Left lung (tissue), 14 donors: ENCODE measurements at places on chromosomes 11 and 22. TPM values are rescaled to one million over a fixed set of nuclear protein-coding genes. Genes with fewer than 3 reads are reported as not detected.

DNA sequence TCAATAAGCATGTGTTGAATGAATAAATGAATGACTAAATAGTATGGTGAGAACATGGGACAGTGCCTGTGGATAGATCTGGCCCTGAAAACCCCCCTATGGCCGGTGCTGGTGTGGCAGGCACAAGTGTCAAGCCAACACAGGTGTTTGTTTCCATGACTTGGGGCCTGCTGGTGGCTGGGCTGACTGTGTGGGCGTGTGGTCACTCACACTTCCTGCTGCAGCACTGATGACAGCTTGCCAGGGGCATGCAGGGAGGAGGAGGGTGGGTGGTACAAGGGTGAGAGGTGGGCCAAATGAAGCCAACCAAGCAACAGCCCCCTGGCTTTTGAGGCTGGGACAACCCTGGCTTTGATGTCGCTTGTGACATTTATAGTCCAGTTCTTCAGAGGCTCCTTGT is 30.3 kb upstream of the ABCC8 start:
- DNase-seq = no peak
- H3K27me3 ChIP-seq = no peaks in the 10 kb centered on the region
- H3K4me1 ChIP-seq = no peaks in the 10 kb centered on the region
- H3K27ac ChIP-seq = no peak overlapping the region

DNA sequence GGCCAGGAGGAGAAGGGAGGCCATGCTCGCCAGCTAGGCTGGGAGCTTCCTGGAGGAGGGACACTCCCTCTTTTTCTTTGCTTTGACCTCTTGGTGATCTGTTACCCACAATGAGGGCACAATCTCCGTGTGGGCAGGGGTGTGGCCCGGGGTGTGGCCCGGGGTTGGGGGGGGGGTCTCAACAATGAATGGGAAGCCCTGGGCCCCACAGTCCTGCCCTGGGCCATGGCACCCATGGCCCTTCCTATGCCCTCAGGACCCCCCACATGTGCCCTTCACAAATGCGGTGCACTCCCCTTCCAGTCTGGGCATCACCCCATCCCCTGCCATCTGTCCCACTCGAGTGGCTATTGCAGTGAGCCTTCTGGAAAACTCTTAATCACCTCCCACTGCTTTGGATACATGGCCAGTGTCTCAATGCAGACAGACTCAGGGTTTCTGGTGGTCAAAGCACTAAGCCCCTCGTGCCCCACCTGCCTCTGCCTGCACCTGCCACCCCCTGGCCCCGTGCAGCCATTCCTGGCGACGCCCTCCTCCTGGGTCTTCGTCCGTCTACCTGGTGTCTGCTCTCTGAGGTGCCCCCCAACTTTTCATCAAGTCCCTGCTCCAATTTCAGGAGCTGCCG is 611.3 kb downstream of the TBC1D22A start:
- no peak for DNase-seq
- H3K36me3 ChIP-seq = no peaks in the 10 kb centered on the region
- no peak overlapping the region for H3K27ac ChIP-seq
- no peak overlapping the region for H3K4me3 ChIP-seq
- no peaks in the 10 kb centered on the region for H3K4me1 ChIP-seq
- no peaks in the 10 kb centered on the region for H3K27me3 ChIP-seq

DNA sequence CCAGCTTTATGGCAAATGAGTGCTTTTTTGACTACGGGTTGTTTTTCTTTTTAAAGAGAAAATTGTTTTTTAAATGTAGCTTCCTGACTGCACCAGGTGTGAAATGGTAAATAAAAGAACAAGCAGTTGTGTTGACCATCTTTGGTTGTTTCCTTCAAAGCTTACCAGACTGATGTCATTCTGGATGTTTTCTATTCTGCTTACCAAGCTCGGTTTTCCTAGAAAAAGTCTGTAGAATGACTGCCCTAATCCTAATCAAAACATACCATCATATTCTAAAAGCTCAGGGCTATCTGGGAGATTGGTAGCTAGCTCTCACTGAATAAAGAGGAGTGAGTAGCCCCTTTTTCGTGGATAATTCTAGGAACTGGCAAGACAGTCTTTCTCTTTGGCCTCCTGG is 77.7 kb downstream of the GAB2 start:
- H3K4me3 ChIP-seq = no peak overlapping the region
- H3K36me3 ChIP-seq = no peaks in the 10 kb centered on the region
- no peaks in the 10 kb centered on the region for H3K27me3 ChIP-seq
- no peak overlapping the region for H3K27ac ChIP-seq
- no peak for DNase-seq
- peaks cover 38% of the 10 kb centered on the region for H3K4me1 ChIP-seq

GRCh38 chr11:10032935-10033334 is 261.1 kb downstream of the SBF2 start:
- no peak overlapping the region for H3K4me3 ChIP-seq
- no peak for DNase-seq
- H3K27ac ChIP-seq = no peak overlapping the region
- H3K4me1 ChIP-seq = no peaks in the 10 kb centered on the region
- H3K36me3 ChIP-seq = no peaks in the 10 kb centered on the region
- H3K27me3 ChIP-seq = no peaks in the 10 kb centered on the region

DNA sequence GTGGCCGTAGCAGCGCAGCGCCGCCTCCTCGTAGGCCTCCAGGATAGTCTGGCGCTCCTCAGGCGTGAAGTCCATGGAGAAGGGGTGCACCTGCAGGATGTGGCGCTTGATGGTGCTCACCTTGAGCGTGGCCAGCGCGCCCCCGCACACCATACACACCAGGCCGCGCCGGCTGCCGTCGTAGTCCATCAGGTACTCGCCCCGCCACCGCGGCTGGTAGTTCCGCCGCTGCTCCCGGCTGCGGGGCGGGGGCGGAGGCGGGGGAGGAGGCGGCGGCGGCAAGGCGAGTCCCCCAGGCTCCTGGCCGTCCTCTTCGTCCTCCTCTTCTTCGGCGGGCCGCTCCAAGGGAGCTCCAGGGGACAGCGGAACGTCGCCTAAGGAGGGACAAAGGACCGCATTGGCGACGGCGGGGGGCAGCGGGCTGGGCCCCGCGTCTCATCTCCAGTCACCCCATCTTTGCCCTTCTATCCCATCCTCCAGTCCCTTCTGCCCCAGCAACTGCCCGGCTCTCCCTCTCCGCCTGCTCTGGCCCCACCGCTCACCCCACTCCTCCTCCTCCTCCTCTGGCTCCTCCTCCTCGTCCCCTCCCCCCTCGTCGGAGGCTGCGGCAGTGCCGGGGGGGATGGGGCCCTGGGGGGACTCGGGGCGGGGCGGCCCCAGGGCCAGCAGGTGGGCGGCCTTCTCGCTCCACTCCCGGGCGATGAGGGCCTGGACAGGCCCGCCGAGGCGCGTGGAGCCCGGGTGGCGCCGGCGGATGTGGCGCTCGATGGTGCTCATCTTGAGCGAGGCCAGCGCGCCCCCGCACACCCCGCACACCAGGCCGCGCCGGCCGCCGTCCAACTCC is 4.9 kb downstream of the ZFTA start:
- H3K27ac ChIP-seq = no peak overlapping the region
- H3K4me3 ChIP-seq = no peak overlapping the region
- DNase-seq = no peak
- peaks cover 2% of the 10 kb centered on the region for H3K27me3 ChIP-seq
- no peaks in the 10 kb centered on the region for H3K36me3 ChIP-seq

DNA sequence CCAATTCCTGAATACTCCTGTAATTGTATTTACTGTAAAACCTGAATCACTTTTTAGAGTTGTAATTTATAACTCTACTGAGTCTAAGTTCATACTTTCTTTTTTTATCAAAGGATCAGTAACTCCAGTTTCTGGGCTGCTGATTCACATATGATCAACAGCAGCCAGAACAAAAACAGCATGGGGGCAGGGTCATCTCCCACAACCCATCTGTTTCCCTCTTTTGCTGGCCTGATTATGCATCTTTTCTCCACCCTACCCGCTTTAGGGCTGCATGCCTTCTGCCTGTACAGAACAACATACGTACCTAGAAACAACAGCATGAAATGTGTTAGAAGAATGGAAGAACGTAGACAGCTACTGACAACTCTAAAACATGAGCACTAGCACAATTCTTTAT is 76.0 kb downstream of the MRTFA start:
- no peaks in the 10 kb centered on the region for H3K4me1 ChIP-seq
- H3K27me3 ChIP-seq = no peaks in the 10 kb centered on the region
- H3K27ac ChIP-seq = no peak overlapping the region
- no peaks in the 10 kb centered on the region for H3K36me3 ChIP-seq

DNA sequence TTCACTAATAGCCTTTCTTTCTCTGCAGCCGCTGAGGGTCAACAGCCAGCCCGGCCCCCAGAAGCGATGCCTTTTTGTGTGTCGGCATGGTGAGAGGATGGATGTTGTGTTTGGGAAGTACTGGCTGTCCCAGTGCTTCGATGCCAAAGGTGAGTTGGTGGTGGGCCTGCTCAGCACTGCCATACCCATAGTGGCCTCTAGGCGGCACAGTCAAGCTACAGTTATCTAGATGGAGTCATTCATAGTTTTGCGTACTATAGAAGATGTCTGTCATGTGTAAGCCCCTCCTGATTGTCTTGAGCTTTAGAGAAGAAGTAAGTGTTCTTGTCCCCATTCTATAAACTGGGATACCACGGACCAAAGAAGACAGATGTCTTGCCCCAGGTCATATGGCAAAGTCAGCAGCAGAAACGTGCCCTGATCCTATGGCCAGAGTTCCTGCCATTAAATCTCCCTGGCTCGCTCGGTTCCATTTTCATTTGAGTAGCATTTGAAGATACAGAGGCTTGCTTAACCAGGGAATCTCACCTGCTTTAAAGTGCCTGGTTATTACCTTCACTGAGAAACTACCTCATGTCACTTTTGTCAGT is 42.1 kb upstream of the CRTAM start:
- peaks cover 82% of the 10 kb centered on the region for H3K36me3 ChIP-seq
- H3K4me3 ChIP-seq = no peak overlapping the region
- no peak for DNase-seq
- no peaks in the 10 kb centered on the region for H3K4me1 ChIP-seq
- H3K27ac ChIP-seq = no peak overlapping the region

GRCh38 chr22:48688366-48688765 is 1139.3 kb downstream of the BRD1 start:
- H3K27ac ChIP-seq = no peak overlapping the region
- no peaks in the 10 kb centered on the region for H3K4me1 ChIP-seq
- H3K27me3 ChIP-seq = no peaks in the 10 kb centered on the region
- H3K36me3 ChIP-seq = no peaks in the 10 kb centered on the region
- no peak for DNase-seq

Gene B3GAT1
- total RNA-seq = 0.58 TPM
